GDM1 (cell line): ENCODE measurements at places on chromosomes 7 and 10.

GRCh38 chr10:96651998-96652431 lies 65.2 kb upstream of the TM9SF3 start:
- DNase-seq, result peak; percentile 81

GRCh38 chr10:30070001-30070685 lies 10.8 kb upstream of the JCAD start:
- DNase-seq, result no peak

- no peak for DNase-seq
These were observed 182.3 kb downstream of the NPSR1 start for GRCh38 chr7:34840176-34840785.

DNA sequence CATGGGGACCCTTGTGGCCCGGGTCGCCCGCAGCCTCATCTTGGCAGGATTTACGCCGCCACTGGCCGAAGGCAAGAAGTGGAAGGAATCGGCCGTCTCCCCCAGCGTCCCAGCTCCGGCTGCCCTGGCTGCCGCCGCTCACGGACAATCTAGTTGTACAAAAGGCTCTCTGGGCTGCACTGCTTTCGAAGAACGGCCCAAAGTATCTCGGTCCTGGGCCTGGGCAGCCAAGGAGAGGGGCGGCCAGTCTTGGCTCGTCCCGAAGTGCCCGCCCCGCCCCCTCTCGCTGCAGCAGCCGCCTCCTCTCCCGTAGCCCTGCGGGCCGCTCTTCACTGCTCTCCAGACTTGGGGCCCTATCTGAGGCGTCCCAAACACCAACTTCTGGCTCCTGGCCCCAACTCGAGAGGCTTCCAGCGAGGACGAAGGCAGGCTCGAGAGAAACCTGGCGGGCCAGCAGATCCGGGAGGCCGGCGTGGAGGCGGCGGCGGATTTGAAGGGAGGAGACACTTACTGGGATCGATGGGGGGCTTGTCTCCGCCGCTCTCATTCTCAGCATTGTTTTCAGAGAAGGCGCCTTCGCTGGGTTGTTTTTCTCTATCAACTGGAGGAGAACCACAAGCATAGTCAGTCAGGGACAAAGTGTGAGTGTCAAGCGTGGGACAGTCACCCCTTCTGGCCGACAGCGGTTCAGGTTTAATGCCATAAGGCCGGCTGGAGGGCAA lies 809 bp downstream of the HOXA9 start:
- no peak for DNase-seq

DNA sequence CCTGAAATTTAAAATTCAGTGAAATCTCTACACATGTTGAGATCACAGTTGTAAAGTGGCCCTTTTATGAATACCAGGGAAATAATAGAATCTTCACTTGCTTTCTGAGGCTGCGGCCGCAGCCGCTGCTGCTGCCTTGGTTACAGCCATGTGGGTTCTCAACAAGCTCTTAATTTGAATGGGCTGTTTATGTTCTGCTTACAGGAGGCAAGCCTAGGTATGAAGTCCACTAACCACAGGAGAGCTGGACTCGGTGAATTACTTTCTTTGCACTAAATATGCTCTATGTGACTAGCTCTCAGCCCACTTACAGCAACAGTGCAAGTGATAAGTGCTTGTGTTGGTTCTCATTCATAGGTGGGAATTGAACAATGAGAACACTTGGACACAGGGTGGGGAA lies 410.8 kb downstream of the SFMBT2 start:
- DNase-seq, result no peak
